COR-L47 (cell line): ENCODE measurements at places on chromosomes 2 and 18.

DNA sequence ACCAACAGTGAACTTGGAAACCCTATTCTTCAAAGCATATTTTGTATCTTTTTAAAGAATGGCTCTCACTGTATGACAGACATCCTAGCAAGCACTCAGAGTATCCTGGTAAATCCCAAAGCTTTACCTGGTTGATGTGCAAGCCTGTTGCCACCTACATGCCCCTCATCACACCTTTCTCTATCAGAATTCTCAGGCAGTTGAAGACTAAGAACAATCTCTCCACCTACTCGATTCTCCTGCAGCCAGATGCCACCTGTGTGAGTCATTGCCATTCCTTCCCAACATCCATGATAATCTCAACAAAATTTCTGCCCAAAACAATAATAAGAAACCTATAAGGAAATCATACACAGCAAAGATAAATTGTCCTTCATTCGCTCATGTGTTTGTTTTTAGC lies 659.8 kb downstream of the BCL11A start:
- no peak for DNase-seq

DNA sequence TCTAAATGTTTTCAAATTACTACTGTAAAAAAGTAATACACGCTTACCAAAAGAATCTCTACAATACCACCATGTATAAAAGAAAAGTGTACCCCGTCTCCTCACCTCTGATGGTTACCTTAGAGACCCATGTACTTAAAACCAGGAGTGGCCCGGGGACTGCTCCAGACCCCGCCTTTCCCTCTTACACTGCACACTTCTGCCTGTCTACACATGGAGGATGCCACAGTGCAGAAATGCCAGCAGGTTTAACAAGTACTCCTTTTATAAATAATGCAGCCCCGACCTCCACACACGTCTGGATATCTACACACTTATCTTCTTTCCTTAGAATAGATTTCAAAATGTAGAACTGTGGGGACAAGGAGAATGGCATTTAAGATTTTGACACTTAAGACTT lies 5.3 kb downstream of the HDAC4 start:
- DNase-seq, result no peak

- DNase-seq, result no peak
Measured at GRCh38 chr2:195164930-195165329, 492.1 kb upstream of the SLC39A10 start.

DNA sequence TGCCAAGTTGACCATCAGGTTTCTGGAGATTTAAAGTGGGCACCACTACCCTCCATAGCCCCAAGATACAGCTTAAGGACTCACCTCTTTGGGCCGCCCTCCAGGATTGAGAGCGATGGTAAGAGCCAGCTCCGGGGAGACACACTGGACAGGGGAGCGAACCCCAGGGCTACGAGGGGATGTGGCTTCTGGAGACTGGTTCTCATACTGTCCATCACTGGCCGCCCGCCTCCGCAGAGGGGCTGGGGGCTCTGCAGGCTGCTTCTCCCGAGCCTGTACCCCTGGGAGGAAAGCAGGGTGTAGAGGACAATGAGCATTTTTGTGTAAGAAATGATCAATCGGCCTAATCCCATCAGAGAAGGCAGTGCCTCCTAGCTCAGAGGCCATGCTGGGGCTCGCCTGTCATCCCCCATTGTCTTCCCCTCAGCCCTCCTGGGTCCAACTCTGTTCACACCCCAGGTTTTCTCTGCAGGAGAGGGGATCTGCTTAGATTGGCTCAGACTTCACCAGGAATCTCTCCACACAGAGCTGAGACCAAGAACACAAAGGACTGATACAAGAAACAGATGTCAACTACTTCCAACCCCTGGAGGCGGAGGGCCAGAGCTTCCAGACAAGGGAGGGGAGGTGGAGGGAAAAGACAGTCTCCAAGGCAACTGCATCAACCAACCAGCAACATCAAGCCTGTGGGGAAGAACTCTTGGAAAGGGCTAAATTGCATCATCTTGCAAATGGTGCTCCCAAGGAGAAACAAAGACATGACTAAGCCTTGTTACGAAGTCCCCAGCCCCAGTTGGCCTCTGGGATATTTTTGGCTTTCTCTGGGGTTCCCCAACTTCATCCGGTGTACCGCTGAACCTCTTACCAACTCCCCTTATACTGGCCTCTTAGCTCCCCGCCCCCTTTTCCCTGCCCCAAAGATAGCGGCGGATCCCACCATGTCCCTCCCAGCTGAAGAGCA lies 166.6 kb downstream of the TNS1 start:
- DNase-seq, result no peak

DNA sequence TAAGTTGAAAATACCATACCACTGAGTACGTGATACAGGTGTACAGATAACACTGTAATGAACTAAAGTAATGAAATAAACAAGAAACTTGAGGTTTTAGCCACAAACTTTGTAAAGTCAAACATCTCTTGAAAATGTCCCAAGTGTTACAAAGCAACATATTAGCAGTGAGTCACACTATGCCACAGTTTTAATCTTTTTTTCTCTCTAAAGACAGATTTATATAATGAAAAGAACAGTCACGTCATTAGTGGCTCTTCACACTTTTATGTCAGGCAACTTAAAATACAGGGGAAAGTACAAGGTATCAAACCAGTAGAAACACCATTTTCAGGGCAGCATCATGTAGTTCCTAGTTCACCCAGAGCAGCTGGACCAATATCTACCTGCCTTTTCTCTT lies 42.1 kb downstream of the RAPH1 start:
- no peak for DNase-seq

DNA sequence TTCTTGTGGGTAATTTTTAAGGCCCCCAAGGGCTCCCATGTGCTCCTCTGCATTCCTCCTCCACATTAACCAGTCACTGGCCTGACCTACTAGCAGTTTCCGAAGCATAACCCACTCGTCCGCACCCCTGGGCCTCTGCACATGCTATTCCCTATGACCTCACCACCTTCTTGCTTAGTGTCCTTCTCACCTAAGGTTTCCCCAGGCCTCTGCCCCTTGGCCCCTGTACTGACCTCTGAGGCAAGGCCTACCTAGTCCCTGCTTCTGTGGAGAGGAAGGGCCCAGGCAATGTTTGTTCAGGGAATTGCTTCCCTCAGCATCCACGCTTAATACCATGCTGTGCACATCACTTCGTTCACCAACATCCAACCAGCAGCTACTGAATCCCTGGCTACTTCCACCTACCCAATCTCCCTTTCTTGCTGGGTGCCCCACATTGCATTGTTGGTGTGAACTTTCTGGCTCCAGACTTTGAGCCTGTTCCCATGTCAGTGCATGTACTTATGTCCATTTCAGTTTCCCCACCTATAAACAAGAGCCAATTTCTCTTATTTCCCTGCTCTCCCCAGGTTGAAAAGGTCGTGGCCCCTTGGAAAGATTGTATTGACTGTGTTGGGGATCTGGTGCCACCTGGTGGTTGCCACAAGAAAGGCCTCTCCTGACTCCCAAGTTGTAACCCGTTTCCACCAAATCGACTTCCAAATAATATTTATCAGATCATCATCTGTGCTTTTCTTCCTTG lies 19.2 kb upstream of the TMEM177 start:
- peak; percentile 32 for DNase-seq

DNA sequence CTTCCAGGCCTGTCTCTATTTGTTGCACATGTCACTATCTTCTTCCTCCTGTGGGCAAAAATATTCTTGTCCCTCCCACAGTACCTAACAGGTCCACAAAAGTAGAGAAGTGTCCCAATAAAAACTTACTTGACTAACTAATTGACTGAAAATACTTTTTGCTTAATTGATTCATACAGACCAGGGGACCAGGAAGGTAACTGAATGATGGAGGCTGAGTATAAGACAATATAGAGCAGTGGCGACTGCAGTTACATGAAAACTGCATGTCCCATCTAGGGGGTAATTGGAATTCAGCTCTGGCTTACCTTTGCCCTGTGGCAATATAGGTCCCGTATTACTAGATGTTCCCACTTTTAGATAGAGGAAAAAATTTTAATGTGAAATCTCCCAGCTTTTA lies 112.9 kb upstream of the CREB1 start:
- no peak for DNase-seq

- no peak for DNase-seq
Measured at GRCh38 chr2:231667096-231667427, 41.3 kb upstream of the PTMA start.

GRCh38 chr2:100380681-100381080 lies 36.8 kb downstream of the CHST10 start:
- no peak for DNase-seq

GRCh38 chr18:13414521-13414920 lies 196.0 kb downstream of the LDLRAD4 start:
- DNase-seq, result peak; percentile 94

GRCh38 chr18:12604445-12605007 lies 53.4 kb downstream of the SPIRE1 start:
- DNase-seq, result no peak

GRCh38 chr18:47601581-47602272 lies 328.7 kb downstream of the SMAD2 start:
- DNase-seq, result no peak

DNA sequence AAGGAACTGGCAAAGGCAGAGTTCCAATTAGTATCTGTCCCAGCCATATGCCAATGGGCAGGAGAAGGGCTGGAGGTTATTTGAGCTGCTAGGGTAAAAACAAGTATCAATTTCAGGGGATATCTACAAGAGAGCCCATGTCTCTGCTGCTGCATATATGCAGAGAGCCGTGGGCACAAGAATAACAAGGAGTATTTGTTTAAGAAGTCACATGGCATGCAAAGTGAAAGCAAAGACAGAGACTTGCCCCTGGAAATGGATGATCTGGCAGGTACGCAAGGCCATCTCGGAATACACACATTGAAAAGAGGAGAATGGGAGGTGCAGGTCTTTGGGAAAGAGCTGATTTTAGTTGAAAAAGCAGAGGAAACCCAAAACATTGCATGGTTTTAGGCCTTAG lies 170.6 kb downstream of the EVA1A start:
- no peak for DNase-seq

DNA sequence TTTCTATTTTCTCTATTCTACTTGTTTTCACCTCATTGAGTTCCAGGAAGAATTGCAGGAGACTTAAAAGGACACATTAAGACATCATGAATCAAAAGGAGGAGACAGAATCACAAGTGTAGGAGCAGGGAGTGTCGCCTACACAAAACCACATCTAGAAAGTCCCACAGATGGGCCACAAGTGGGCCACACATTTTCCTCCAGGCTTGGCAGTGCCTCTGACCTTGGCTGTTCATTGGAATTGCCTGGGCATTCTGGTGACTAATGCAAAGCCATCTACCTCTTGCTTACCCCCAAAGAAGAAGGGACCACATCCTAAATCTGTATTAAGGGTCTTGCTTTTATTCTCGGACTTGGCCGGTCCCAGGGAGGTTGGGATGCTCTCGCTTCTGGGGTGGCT lies 103.6 kb downstream of the KLHL29 start:
- DNase-seq, result no peak

DNA sequence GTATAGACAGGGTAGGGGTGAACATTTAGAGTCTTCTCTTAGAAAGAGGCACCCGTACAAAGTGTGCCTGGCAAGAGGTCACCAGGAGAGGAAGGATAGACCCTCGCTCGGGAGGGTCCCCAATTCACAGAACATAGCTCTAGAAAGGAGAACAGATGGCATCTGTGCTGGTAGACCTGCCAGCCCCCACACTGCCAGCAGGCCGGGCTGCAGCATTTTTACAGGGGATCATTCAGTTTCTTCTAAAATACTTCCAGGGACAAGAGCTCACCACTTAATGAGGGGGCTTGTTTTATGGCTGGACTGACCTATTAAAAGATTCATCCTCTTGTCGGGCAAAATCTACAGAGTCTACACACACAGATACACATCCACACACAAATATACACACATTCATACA lies 149.9 kb downstream of the SEPTIN10 start:
- no peak for DNase-seq

DNA sequence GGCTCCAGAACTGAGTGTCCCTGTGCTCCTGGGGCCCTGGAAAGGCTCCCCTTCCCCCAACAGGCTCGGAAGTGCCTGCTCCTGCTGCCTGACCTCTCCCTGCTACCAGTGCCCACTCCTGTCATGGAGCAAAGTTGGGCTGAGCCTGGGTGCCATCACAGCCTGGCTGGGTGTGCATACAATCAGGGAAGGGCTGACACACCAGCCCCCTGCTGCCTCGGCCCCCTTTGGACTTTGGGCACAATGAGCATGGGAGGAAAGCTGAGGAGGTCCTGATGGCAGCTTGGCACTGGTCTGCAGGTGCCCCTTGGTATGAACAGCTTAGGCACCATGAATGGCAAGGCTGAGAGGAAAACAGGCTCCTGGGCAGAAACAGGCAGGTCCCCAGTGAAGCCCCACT lies 405.0 kb downstream of the PID1 start:
- DNase-seq, result no peak

GRCh38 chr18:12455496-12455895 lies 47.8 kb downstream of the PRELID3A start:
- DNase-seq, result no peak

DNA sequence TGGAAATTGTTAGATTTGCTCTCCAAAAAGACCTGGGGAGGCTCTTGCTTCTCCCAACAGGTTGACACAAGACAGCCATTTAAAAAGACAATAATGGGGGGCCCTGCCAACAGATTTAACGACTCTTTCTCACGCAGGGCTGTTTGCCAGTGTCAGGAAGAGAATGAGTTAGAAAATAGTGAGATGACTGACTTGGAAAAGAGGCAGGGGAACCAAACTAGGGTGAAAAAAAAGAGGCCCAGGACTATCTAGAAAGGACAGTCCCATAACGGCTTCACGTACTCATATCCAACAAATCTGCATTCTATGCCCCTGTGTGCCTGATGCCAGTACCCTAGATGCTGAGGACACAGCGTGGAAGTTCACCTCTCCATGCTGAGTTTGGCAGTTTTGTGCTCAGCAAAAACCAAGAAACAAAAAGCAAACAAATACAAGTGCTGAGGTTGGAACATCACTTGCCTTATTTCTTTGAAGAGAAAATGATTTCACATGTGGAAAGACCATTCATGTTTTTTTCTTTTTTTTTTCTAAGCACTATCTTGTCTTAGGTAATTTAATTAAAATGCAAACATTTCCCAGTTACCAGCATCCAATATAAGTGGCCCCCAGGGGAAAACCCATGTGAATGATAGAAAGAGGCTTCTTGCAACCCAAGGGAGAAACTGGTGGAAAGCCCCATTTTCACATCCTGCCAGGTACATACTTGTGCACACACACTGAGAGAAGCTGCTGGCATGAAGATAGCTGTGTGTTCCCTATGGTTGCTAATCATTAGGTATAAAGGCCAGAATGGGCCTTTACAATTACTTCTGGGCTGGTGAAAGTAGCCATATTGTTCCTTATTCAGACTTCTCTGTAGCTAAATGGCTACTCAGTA lies 10.6 kb upstream of the WIPF1 start:
- DNase-seq, result no peak

GRCh38 chr2:184444623-184445223 lies 153.6 kb upstream of the ZNF804A start:
- no peak for DNase-seq

- DNase-seq, result no peak
Measured at GRCh38 chr2:232385660-232386489, 7.3 kb downstream of the ALPP start.

GRCh38 chr2:61426267-61426897 lies 44.5 kb downstream of the USP34 start:
- no peak for DNase-seq

GRCh38 chr2:217279556-217279955 lies 419.7 kb upstream of the TNP1 start:
- no peak for DNase-seq

- DNase-seq, result peak; percentile 94
Measured at GRCh38 chr18:48959921-48960920, 9.5 kb upstream of the SMAD7 start.

GRCh38 chr2:211611061-211611518 lies 927.5 kb downstream of the ERBB4 start:
- DNase-seq, result no peak
